ENCODE measurements at places on chromosomes 5 and 9. TPM values are rescaled to one million over a fixed set of nuclear protein-coding genes. Genes with fewer than 3 reads are reported as not detected.

SPATA9 gene
- total RNA-seq = not detected

ESM1 gene
- total RNA-seq = 188 TPM

ARL14EPL gene
- not detected for total RNA-seq

SPINK6 gene
- total RNA-seq = not detected

SPATA31E1 gene
- total RNA-seq = not detected

INSL6 gene
- not detected for total RNA-seq

POLE3 gene
- total RNA-seq = 40.0 TPM

ADAMTS12 gene
- 4.3 TPM for total RNA-seq

LCNL1 gene
- not detected for total RNA-seq

SEMA5A gene
- 5.4 TPM for total RNA-seq

FLT4 gene
- total RNA-seq = 203 TPM

LCN1 gene
- total RNA-seq = not detected

CATSPER3 gene
- not detected for total RNA-seq

IARS1 gene
- 89.1 TPM for total RNA-seq

Data from glomerular endothelial cell (primary cell).